ENCODE measurements at places on chromosomes 7 and 10.

GRCh38 chr10:86377797-86378146 lies 11.2 kb upstream of the GRID1 start:
- DNase-seq = no peak

DNA sequence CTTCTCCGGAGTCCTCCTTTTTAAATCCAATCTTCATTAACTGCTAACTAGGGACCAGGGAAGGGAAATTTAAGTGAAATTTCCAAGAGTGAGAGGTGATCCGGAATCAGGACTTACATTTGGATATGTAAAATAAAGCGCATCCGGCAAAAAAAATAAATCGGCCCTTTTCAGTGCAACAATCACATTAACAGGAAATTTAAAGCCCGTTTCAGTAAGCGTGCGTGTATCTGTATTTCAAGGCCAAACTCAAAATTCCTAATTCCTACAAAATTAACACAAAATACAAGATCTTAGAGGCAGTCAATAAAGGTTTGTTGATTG lies 771 bp downstream of the DNAJC9 start:
- no peak for DNase-seq

GRCh38 chr7:93890041-93890463 lies 501 bp downstream of the TFPI2 start:
- no peak for DNase-seq

DNA sequence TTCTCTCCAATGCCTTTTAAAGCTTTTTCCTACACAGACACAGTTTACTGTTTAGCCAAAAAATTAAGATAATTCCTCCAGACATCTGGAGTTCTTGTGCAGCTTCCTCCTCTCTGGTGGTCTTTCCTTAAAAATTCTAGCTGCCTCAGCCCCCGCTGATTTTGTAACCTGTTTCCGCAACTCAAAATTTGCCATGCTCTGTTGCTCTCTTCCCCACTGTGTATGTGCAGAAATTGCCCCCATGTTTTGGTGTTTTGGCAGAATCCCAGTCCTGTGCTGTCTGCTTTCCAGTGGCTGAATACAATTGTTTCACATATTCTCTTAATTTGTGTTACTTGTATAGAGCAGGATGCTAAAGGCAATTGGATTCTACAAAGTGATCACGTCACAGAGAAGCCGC lies 151.7 kb upstream of the PRSS1 start:
- DNase-seq = no peak

GRCh38 chr10:78336402-78336791 lies 302.7 kb downstream of the RPS24 start:
- no peak for DNase-seq

GRCh38 chr10:109765838-109766237 lies 157.5 kb downstream of the XPNPEP1 start:
- no peak for DNase-seq

- no peak for DNase-seq
Measured at GRCh38 chr10:69800109-69800508, 1.6 kb upstream of the COL13A1 start.

DNA sequence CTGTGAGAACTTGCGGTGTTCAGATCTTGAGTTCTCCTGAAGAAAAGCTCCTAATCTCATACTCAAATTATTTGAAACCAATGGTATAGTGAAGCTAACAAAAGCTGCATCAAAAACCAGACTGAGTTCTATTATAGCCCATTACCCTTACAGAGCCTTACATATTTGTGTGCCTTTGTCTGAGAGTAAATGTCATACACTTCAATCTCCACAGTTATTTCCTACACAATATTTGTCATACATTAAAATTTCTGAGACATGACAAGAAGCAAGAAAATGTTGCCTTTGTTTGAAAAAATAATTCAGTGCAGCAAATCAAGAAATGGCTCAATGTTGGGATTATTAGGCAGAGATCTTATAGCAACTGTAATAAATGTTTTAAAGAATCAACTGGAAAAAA lies 776.1 kb upstream of the MBL2 start:
- DNase-seq = no peak

DNA sequence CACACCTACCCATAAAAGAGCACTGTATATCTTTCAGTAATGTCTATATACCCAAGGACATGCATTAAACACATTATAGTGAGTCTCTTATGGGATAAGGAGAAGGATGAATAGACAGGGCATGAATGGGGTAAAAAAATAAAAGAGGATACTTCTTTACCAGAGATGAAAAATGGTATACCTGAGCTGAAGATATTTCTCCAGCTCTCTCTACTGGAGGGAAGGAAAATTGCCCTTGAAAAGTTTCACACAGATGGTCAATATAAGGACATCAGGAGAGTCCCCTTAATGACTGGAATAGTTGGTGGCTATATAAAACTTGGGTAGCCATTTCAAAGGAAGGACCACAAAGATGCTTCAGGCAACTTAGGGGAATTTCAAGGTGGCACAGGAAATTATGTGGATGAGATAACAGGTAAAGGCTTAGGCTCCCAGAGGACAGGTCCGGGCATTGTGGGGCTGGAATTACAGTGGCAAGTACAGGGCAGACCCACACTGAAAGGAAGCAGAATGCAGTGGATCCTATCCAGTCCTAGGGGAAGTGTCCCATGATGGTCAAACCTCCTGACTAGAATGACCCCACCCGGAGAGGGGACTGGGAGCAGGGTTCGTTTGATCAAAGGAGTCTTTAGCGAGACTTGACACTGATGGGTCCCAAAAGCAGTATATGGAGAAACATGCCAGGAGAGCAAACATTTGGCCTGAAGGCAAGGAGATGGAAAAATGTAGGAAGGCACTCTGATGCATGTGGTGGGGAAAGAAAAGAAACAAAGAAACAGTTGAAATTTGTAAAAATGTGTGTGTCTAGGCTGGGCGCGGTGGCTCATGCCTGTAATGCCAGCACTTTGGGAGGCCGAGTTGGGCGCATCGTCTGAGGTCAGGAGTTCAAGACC lies 35.6 kb downstream of the PLAU start:
- no peak for DNase-seq

- DNase-seq = no peak
Measured at GRCh38 chr10:6009961-6010360, 32.6 kb upstream of the IL15RA start.

GRCh38 chr10:124198125-124198501 lies 104.7 kb upstream of the CHST15 start:
- DNase-seq = no peak

DNA sequence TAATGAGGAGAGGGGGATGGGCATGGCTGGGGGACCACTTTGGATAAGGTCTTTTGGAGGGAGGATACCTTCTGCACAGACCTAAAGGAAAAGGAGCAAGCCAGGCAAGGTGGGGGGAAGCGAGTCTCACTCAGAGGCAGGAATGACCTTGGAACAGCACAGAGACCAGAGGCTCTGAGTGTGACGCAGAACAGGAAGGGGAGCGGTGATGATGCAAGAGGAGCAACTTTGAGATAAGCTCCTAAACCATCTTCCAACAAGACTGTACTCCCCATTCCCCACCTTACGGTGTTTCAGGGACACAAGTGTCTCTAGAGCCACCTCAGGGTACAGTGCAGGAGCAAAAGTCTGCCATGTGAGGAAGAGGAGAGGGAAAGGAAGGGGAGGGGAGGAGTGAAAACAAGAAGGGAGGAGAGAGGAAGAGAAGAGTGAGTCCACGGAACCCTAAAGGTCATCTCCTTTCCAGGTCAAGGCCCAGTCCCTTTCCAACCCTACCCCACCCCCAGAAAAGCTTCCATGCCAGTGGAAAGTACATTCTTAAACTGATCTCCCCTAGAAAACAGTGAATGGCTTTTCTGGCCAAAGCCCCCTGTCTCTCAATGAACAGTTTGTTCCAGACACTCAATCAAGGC lies 54.1 kb downstream of the JAZF1 start:
- DNase-seq = no peak

DNA sequence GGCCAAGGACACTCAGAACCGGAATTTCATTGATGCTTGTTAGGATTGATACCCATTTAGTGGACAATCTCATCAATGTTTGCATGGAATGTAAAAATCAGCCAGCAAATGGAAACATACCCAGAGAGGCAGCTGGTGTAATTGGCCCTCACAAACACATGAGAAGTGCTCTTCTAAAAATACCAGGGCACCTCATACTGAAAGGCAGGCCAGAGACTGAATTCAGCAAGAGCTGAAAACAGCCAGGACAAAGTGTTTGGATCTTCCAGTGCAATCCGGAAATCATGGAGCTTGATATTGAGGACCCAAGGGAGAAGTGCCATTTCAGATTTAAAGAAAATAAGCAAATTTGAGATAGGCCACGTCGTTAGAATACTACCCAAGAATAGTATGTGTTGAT lies 498.6 kb downstream of the GALNT17 start:
- no peak for DNase-seq

DNA sequence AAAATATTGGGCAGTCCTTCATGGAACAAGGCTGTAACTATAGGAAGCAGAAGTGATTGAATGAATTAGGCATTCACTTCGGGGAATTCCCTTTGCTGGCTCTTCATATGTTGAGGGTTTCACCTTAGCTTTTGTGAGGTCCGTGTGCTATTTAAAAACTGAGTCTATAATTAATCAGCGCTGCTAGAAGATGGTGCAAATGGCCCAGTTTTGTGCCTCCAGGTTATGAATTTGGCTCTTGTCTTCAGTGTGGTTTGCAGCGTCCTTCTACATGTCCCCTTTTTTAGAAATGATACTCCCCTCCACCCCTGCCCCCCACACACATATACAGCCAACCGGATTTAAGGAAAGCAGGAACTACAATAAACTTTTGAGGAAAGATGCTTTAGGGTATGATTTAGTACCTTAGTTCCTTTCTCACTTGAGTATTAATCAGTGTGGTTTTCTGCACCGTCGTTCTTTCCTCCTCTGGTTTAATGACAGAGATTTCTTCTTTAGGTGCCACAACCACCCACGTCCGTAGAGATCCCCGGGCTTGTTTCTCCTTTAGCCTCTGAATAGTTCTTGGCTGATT lies 110.6 kb upstream of the SAMD8 start:
- DNase-seq = no peak

- DNase-seq = no peak
Measured at GRCh38 chr10:61248013-61248412, 205.2 kb downstream of the TMEM26 start.

- DNase-seq = no peak
Measured at GRCh38 chr10:31383810-31384588, 65.0 kb downstream of the ZEB1 start.

GRCh38 chr7:5792792-5793191 lies 11.3 kb upstream of the RNF216 start:
- no peak for DNase-seq

GRCh38 chr7:127047521-127047920 lies 205.2 kb downstream of the GRM8 start:
- no peak for DNase-seq

GRCh38 chr7:65946904-65947303 lies 35.1 kb downstream of the GUSB start:
- DNase-seq = no peak

DNA sequence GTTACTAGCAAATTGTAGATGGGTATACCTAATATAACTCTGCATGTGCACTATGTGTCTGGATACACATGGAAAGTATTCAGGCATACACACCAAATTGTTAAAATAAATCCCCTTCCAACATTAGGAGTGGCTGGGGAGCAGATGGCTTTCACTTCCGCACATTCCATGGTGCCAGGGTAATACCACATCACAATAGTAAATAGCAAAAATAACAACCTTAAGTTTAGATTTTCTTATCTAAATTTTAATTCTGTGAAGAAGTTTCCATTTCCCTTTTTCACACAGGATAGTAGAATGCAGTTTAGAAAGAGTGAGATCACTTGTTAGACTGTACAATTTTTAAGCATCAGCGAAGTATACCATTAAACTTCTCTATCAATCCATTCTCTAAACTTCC lies 5.8 kb upstream of the ALOX5 start:
- no peak for DNase-seq

- no peak for DNase-seq
Measured at GRCh38 chr10:49614242-49615198, 683 bp downstream of the CHAT start.
